A673 (cell line): ENCODE measurements at places on chromosomes 1 and 21.

- H3K4me1 ChIP-seq = peaks cover 5% of the 10 kb centered on the region
- peak; percentile 80 for DNase-seq
- no peak overlapping the region for H3K4me3 ChIP-seq
- H3K27me3 ChIP-seq = no peaks in the 10 kb centered on the region
- H3K36me3 ChIP-seq = no peaks in the 10 kb centered on the region
Measured at GRCh38 chr1:242224461-242224860, 225.6 kb upstream of the MAP1LC3C start.

DNA sequence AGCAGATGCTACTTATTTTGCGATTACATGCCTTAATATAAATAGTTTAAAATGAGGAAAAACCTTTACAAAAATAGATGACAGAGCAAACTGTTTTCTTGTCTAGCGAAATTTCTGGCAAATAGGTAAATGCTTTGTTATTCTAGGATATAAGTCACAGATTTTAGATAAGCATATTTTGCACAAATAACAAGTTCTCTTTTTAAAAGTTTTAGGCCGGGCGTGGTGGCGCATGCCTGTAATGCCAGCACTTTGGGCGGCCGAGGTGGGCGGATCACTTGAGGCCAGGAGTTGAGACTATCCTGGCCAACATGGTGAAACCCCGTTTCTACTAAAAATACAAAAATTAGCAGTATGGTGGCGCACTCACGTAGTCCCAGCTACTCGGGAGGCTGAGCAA is 20.3 kb upstream of the ERRFI1 start:
- no peaks in the 10 kb centered on the region for H3K36me3 ChIP-seq
- H3K27me3 ChIP-seq = no peaks in the 10 kb centered on the region
- peaks cover 31% of the 10 kb centered on the region for H3K4me1 ChIP-seq
- no peak overlapping the region for H3K4me3 ChIP-seq

- H3K36me3 ChIP-seq = no peaks in the 10 kb centered on the region
- H3K27ac ChIP-seq = no peak overlapping the region
- H3K4me3 ChIP-seq = no peak overlapping the region
- no peak for DNase-seq
Measured at GRCh38 chr1:198794498-198794897, 155.7 kb downstream of the PTPRC start.

GRCh38 chr1:32345289-32345827 is 9.3 kb upstream of the MARCKSL1 start:
- no peaks in the 10 kb centered on the region for H3K4me1 ChIP-seq
- H3K27me3 ChIP-seq = no peaks in the 10 kb centered on the region
- no peaks in the 10 kb centered on the region for H3K36me3 ChIP-seq
- no peak overlapping the region for H3K27ac ChIP-seq

GRCh38 chr21:19833082-19833481 is 1165.1 kb upstream of the NCAM2 start:
- H3K36me3 ChIP-seq = no peaks in the 10 kb centered on the region
- no peak for DNase-seq

- H3K36me3 ChIP-seq = no peaks in the 10 kb centered on the region
- no peaks in the 10 kb centered on the region for H3K4me1 ChIP-seq
- H3K4me3 ChIP-seq = no peak overlapping the region
- no peak for DNase-seq
Measured at GRCh38 chr1:160826546-160826945, 30.6 kb downstream of the LY9 start.

DNA sequence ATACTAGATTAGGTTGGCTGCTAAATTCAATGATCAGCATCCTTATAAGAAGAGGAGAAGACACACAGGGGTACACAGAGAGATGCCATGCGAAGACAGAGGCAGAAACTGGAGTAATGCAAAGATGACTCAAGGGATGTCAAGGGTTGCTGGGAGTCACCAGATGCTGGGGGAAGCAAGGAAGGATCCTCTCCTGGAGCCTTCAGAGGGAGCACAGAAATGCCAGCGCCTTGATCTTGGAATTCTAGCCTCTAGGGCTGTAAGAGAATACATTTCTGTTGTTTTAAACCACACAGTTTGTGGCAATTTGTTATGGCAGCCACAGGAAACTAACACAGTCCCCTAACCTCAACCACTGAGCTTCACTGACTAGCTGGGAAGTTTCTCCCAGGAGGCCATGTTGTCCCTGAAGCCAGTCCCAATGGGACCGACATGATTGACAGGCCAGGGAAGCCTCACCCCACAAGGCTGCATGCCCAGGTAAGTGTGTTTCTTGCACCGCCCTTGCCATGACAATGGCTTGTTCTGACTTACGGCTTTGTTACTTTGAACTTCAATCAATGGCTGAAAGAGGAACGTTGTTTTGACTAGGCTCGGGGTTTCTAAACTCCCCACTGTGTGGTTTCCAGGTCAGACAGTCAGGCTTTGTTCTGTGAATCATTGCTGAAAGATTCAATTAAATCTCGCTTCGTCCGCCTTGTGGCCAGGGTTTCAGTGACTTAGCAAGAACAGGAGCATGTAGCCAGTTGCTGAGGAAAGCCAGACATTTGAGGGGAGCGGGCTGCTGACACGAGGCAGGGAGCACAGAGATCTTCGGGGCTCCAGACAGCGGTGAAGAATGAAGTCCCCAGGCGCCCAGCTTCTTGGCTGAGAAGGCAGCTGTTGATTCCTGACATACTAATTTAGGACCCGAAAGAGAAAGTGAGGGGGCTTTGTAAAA is 62.3 kb downstream of the RUNX1 start:
- no peaks in the 10 kb centered on the region for H3K4me1 ChIP-seq
- no peak for DNase-seq
- H3K4me3 ChIP-seq = no peak overlapping the region
- peaks cover 14% of the 10 kb centered on the region for H3K27me3 ChIP-seq

DNA sequence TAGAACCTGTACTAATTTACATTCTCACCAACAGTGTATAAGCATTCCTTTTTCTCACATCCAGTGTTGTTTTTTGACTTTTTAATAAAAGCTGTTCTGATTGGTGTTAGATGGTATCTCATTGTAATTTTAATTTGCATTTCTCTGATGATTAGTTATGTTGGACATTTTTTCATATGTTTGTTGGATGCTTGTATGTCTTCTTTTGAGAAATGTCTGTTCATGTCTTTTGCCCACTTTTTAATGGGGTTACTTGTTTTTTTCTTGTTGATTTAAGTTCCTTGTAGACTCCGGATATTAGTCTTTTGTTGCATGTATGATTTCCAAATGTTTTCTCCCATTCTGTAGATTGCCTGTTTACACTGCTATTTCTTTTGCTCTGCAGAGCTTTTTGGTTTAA is 8.0 kb downstream of the COG2 start:
- DNase-seq = no peak
- no peaks in the 10 kb centered on the region for H3K27me3 ChIP-seq
- H3K4me3 ChIP-seq = no peak overlapping the region
- H3K36me3 ChIP-seq = no peaks in the 10 kb centered on the region

DNA sequence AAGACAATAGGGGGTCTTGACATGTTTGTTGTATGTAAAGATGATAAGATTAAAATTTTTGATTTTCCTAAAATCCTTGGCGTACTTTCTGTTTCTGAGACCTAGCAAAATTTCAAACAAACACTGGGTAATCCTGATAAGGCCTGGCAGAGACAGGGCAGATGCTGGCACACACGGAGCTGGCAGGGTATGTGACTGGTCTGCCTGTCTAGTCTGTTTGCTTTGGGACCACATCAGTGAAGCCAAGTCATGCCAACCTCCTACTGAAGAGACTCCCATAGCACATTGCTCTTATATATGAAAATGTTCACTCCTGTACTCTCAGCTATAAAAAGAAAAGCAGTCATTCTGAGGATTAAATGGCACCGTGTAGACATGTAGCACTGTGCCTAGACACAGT is 14.1 kb downstream of the TOR3A start:
- H3K4me3 ChIP-seq = no peak overlapping the region
- H3K27ac ChIP-seq = no peak overlapping the region
- H3K27me3 ChIP-seq = no peaks in the 10 kb centered on the region

- H3K4me3 ChIP-seq = no peak overlapping the region
- DNase-seq = no peak
- H3K27ac ChIP-seq = no peak overlapping the region
- no peaks in the 10 kb centered on the region for H3K4me1 ChIP-seq
- no peaks in the 10 kb centered on the region for H3K36me3 ChIP-seq
- H3K27me3 ChIP-seq = no peaks in the 10 kb centered on the region
Measured at GRCh38 chr1:200146100-200146499, 118.6 kb downstream of the NR5A2 start.

DNA sequence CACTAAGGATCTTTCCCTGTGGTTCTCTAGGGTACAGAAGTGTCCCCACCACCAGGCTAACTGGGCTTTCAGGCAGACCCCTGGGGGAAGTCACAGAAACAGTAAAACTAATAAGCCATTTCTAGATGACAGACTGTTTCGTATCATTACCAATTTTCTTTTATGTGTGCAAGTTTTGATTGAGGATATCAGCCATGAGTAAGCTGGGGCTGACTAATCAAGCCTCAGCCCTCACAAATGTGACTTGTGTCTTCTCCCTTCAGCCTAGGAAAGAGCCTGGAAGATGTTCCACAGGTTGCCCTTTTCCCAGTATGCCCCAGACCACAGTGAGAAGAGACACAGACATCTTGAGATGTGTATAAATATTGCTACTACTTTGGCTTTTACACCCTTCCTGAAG is 10.5 kb downstream of the PTGFRN start:
- no peaks in the 10 kb centered on the region for H3K27me3 ChIP-seq
- H3K4me3 ChIP-seq = no peak overlapping the region
- no peaks in the 10 kb centered on the region for H3K36me3 ChIP-seq
- DNase-seq = no peak
- H3K27ac ChIP-seq = no peak overlapping the region

- H3K4me1 ChIP-seq = no peaks in the 10 kb centered on the region
- no peak for DNase-seq
- H3K27me3 ChIP-seq = no peaks in the 10 kb centered on the region
- no peak overlapping the region for H3K4me3 ChIP-seq
- H3K27ac ChIP-seq = no peak overlapping the region
Measured at GRCh38 chr1:175219774-175220173, 27.2 kb upstream of the KIAA0040 start.

GRCh38 chr1:205939690-205940330 is 3.4 kb downstream of the SLC26A9 start:
- DNase-seq = peak; percentile 35
- no peak overlapping the region for H3K4me3 ChIP-seq
- H3K4me1 ChIP-seq = no peaks in the 10 kb centered on the region
- H3K27ac ChIP-seq = no peak overlapping the region
- H3K36me3 ChIP-seq = no peaks in the 10 kb centered on the region

DNA sequence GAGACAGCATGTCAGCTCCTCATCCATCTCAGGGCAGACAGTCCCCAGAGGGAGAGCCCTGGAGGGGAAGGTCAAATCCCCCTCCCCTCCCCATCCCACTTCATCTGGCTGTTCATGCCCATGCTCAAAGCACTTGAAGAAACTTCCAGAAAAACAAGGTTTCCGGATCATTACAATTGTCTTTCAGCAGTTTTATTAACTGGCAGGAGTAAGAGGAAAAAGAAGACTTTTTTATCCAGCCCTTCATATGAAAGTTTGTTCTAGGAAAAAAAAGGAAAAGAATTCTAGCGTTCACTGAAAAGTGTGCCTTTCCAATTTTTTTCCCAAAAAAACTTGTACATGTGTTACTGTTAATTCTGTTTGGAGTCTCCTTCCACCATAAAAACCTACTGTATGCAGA is 145.7 kb upstream of the TIAM1 start:
- no peak overlapping the region for H3K27ac ChIP-seq
- H3K4me3 ChIP-seq = no peak overlapping the region
- H3K36me3 ChIP-seq = no peaks in the 10 kb centered on the region
- H3K4me1 ChIP-seq = no peaks in the 10 kb centered on the region
- no peak for DNase-seq
